ENCODE measurements at places on chromosomes 5 and 9. TPM values are rescaled to one million over a fixed set of nuclear protein-coding genes. Genes with fewer than 3 reads are reported as not detected.

The STC2 gene
- total RNA-seq = 219 TPM

- DNase-seq = no peak
These were observed 98.9 kb downstream of the CEMIP2 start for GRCh38 chr9:71669284-71669995.

- DNase-seq = no peak
These were observed 29.0 kb upstream of the C9orf72 start for GRCh38 chr9:27602142-27602861.

DNA sequence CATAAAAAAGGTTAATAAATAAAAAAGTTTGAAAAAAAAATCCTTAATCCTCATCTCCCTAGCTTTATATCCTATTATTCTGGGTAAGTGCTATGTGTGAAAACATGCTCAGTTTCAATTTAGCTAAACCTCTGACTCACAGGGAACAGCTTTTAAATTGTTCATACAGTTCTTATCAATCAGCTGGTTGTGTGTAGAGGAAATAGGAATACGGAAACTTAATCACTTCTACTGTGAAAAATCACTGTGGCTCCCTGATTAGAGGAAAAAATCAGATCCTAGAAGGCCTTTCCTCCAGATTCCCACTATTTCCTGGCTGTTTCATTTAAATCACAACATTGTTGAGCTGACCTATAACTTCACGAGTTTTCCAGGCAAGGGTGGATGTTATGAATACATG is 120.5 kb downstream of the MARCHF3 start:
- no peak for DNase-seq

DNA sequence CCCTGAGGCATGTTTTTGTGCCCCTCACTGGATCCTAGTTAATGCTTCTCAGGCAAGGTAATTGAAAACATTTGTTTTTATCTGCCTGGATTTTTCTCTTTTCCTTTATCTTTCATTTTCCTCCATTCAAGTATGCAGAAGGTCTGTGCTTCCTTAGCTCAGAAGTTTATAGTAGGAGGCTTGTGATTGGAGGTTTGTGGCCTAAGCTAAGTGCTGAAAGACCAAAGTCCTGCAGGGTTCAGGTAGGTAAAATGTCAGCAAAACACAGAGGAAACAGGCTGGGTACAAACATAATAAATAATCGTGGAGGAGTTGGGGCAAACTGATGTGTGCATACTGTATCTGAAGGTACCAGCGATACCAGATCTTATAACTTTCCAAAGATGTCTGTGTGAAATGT is 230.9 kb upstream of the KLF4 start:
- DNase-seq = no peak

The FBN2 gene
- total RNA-seq = 31.9 TPM

The KIF4B gene
- not detected for total RNA-seq

GRCh38 chr5:159102311-159102934 is 2.7 kb upstream of the EBF1 start:
- DNase-seq = no peak

The OGN gene
- not detected for total RNA-seq

The ABHD17B gene
- total RNA-seq = 19.6 TPM
